ENCODE measurements at places on chromosomes 12 and 14. TPM values are rescaled to one million over a fixed set of nuclear protein-coding genes. Genes with fewer than 3 reads are reported as not detected.
A peak's percentile ranks its signal among the peaks of the same experiment; 100 is the strongest.

FAM181A gene
- not detected for total RNA-seq

ATXN3 gene
- 48.9 TPM for total RNA-seq

DNA sequence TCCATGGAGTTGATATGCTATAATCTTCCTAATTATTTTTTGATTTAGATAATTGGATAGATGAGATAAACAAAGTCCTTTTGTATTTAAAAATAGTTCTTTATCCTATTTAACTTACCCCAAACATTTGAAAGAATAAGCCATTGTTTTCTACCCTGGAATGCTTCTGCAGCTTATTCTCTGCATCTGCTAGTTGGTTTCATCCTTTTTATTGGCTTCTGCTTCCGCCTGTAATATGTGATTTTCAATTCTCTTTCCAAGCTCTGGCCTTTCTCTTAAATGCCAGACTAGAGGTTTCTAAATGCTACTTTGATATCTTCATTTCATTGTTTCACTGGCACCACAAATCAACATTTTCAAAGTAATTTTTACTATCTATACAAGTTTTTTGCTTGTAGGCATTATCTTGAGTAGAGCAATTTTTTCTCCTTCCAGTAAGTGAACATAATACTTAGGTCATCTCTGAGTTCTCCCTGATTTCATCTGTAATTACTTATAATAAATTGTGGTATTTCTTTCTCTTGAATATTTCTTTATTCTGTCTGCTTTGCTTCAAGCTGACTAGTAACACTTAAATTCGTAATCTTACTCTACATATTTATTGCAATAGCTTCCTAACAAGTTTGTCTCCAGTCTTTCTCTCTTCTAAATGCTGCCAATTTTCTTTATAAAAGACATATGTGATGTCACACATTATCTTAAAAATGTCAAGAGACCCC, 958.4 kb downstream of the SLC6A15 start:
- no peaks in the 10 kb centered on the region for H3K4me1 ChIP-seq
- DNase-seq = no peak
- no peaks in the 10 kb centered on the region for H3K36me3 ChIP-seq
- H3K4me3 ChIP-seq = no peak overlapping the region

DNA sequence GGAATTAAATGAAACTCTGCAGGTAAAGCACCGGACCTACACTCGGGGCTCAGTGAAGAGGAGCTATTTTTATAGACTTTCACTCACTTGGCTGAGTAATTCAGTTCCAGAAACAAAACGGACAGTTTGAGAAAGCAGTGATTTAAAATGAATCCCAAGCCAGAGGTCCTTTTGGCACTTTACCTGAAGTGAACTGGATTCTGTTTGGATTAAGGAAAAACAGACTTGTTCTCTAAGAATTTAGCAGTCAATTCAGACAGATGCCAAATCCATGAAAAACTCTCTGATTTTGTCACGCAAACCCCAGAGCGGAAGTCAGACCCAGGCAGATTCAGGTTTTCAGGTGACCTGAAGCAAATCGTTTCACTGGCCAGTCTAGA, 4.9 kb upstream of the VASH1 start:
- no peak overlapping the region for H3K4me3 ChIP-seq
- no peaks in the 10 kb centered on the region for H3K27me3 ChIP-seq
- no peaks in the 10 kb centered on the region for H3K36me3 ChIP-seq

DNA sequence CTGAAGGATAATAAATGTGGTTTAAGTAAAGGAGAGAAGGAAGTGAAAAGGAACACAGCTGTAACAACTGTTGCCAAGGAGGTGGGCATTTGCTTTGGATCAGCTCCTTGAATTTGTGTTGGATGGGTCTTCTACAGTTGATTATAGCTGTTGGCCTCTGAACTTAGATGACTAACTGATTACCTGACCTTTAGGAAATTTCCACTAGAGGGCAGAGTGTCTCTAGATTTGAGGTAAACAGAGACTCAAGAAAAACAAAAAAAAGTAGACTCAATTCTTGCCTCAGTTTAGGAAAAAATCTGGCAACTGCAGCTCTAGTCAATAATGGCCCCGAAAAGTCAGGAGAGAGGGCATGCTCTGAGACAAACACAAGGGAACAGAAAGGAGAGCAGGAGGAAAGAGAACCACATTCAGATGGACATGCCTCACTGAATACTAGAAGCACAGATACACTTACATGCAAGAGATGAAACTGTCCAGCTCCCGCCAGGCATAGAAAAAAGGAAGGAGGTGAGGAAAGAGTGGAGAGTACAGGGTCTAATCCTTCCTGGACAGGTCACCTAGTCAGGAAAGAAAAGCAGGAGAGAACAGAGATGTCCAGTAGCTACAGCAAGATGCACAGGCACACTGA, 20.6 kb downstream of the COX14 start:
- no peak overlapping the region for H3K4me3 ChIP-seq
- H3K36me3 ChIP-seq = peaks cover 47% of the 10 kb centered on the region
- peak; percentile 48 for DNase-seq
- H3K27me3 ChIP-seq = no peaks in the 10 kb centered on the region
- H3K27ac ChIP-seq = no peak overlapping the region

Data from CD4-positive, alpha-beta memory T cell (primary cell).